PC-3 (cell line): ENCODE measurements at places on chromosomes 11 and 22. TPM values are rescaled to one million over a fixed set of nuclear protein-coding genes. Genes with fewer than 3 reads are reported as not detected.

The ZC3H12C gene
- 25.2 and 30.7 TPM in 2 replicates for total RNA-seq

The FIBIN gene
- total RNA-seq, result not detected in 2 replicates

The SLC6A5 gene
- total RNA-seq, result not detected in 2 replicates

The CHADL gene
- total RNA-seq, result 0.63 and 1.2 TPM in 2 replicates

The ACTN3 gene
- total RNA-seq, result not detected in 2 replicates

The SLC43A1 gene
- total RNA-seq, result 7.4 and 12.4 TPM in 2 replicates

The MRGPRE gene
- not detected in 2 replicates for total RNA-seq

The ASPHD2 gene
- 2.1 and 2.4 TPM in 2 replicates for total RNA-seq

The PATE2 gene
- not detected in 2 replicates for total RNA-seq

The VSIG2 gene
- not detected in 2 replicates for total RNA-seq

The KCNJ1 gene
- total RNA-seq, result not detected in 2 replicates
